ENCODE measurements at places on chromosomes 11 and 22.

DNA sequence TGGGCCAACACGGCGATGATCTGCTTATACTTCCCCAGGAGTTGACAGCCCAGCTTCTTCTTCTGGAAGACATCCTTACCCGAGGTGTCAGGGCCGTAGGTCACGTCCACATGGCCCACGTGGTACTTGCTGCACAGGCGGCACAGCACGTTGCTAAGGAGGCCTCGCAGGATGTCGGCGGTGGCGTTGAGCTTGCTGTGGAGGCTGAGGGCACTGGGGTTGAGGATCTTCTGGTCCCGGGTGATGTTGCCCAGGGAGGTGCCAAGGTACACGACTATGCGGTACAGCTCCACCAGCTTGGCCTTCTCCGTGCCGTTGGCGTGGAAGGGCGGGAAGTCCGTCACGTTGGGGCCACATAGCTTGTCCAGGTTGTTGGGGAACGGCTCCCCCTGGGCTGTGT lies 2.9 kb downstream of the LIF start:
- DNase-seq: no peak

DNA sequence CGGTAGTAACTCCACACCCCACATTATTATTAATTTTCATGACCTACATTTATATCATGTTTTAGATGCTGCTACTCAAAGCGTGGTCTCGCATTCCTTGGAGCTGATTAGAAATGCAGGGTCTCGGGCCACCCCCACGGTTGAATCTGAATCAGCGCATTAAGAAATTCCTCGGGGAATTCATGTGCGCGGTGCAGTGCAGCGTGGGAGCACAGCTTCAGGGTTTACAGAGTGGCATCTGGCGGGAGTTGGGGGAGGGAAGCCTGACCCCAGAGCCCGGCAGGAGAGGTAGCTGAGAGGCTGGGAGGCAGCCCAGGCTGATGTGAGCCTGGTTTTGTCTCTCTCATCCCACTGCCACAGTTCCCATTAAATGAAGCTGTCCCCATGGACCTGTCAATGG lies 48.1 kb upstream of the DAGLA start:
- no peak for DNase-seq

DNA sequence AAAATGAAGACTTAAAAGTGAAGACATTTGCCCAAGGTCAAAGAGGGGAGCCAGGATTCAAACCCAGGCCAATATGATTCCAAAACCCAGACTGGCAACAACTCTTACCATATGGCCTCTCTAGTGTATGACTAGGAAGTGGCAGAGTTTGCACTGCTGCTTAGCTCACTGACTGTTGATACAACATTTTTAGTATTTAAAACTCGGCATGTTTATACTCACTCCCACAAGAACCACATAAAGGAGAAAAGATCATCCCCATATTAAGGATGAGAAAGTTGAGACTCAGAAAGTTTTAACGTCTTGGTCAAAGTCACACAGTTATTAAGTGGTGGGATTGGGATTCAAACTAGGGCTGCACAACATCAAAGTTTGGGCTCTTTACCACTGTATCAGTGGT lies 81.7 kb downstream of the CCDC34 start:
- no peak for DNase-seq

DNA sequence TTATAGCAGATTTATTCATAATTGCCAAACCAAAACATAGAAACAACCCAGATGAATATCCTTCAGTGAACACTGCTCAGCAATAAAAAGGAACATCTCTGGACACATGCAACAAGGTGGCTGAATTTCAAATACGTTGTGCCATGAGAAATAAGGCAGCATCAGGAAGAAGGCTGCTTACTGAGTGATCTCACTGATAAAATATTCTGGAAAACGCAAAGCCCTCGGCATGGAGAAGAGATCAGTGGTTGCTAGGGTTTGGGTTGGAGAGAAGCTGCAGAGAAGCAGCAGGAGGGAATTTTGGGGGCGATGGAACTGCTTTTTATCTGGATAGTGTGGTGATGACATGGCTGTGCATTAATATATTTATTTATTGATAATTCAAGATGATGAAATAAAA lies 11.0 kb upstream of the SHANK2 start:
- DNase-seq: no peak

- peak; percentile 41 for DNase-seq
These were observed 157.0 kb downstream of the BRD1 start for GRCh38 chr22:49670456-49671330.

DNA sequence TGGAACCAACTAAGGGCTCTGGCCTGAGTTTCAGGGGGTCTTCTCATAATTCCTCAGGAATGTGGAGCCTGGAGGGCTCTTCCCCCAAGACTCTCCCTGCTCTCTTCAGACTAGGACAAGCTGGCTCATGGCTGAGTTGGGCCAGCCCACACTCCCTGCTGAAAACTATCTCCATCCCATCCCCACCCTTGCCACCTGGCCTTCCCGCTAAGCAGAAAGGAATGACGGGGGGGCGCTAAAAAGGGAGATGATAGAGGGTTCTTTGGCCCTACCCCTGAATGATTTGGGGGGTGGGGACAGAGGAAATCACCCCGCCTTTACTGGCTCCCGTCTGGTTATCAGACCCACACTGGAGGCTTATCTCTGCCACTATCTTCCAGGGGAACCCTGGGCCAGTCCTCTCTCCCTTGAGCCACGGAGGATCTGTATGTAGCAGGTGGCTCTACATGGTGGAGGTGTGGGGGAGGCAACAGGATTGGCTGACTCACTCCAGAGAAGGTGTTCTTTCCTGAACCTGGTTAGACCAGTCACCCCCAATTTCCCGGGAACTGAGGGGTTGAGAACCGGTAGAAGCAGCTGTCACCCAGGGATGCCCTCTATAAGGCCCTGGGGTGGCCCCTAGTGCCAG lies 5.7 kb downstream of the SMTN start:
- no peak for DNase-seq

Data from inflammatory macrophage treated with lipopolysaccharide for 4 hours (primary cell).